ENCODE measurements at places on chromosomes 1 and 21.

DNA sequence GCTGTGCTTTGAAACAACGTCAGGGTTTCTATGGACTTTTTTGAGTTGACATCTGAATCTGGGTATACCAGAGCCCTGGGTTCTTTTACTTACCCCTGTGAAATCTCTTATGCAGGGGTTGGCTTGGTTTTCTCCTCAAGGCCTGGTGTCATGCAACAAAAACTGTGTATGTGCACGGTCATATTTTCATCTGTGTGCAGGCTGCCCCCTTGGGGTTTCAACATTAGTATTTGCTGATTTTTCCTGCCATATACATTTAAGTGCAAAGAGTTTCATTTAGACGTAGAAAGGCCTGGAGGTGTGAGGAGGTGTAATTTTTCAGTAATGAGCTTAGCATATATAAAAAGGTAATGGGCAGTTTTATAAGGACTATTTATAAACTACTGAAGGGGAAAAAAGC is 22.0 kb upstream of the ZBTB18 start:
- DNase-seq = no peak

DNA sequence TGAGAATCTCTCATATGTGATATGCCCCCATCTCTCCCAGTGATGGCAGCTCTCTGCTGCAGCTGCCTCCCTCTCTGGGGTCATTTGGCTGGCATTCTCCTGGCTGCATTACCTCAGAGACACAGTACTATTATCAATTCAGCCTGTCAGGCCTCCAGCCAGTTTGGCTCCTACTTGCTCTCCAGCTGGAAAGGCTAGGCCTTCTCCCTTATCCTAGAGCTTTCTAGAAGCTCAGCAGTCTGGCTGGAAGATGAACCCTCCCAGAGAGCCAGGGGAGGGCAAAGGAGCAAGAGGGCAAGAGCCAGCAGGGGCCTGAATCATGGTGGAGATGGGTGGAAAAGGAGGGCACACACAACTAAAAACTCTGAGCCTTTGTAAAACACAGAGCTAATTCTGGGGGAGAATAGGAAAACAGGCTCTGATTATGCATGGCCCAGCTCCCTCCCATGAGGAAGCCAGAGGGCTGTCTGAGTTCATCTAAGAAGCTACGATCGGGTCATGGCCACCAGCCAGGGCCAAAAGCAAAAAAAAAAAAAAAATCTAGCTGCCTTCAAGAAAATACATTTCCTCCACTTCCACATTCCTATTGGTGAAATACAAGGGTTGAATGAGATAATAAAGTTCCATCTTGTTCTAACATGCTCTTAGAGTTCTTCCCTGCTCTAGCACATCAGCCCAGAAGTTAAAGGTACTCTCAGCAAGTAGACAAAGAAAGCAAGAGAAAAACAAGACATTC is 8.8 kb downstream of the LAMB3 start:
- peak; percentile 48 for DNase-seq

DNA sequence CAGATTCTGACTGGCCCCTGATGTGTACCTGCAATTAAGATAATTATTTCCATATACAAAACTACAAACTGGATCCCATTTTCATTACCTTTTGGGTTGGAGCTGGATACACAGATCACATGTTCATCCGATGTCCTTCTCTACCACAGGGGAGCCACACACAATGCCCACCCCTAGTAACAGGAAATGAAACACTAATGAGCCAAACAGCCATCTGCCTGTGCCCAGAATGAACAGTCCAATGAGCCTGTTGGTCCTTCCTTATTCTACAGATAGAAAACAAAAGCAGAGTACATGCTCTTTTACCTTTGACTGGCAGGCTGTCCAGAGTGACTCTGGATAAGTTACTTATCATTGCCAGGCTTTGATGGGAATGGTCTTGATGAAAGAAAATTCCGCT is 68.6 kb downstream of the SIPA1L2 start:
- no peak for DNase-seq

GRCh38 chr1:24702511-24703293 is 42.5 kb upstream of the CLIC4 start:
- DNase-seq = no peak

DNA sequence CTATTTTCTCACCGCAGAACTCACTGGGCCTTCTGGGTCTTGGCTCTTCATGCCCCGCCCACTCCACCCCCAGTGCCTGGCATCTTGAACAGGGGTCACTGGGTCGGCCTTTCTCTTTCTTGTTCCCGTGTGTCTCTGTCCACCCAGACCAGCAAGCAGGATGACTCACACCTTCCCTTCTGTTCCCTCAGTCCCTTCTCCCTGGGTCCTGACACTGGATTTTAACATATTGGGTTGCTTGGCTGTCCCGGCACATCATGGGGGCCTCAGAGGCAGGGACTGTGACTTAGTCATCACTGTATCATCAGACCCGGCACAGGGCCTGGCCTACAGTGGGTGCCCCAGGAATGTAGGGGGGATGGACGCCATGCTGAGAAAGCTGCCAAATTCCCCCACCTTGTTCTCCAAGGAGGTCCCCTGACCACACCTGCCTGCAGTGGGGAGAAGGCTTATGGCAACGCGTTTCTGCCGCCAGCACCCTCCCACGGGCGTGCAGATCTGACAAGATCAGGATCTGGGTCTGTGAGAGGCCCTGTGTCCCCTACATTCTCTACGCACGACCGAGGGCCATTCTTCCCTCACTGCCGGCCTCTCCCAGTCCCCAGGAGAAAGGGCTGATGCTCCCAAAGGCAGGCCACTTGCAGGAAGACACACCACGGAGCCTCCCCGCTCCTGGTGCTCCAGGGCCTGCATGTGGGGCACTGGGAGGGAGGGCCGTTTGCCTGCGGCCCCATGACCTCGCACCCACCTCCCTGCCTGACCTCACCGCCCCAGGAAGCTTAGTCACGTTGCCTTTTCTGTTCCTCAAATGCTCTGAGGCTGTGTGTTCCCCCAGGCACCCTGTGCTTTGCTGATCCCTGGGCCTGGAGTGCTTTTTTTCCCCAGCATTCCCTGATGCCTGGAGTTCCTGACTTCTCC is 157.2 kb upstream of the TMEM51 start:
- DNase-seq = no peak

DNA sequence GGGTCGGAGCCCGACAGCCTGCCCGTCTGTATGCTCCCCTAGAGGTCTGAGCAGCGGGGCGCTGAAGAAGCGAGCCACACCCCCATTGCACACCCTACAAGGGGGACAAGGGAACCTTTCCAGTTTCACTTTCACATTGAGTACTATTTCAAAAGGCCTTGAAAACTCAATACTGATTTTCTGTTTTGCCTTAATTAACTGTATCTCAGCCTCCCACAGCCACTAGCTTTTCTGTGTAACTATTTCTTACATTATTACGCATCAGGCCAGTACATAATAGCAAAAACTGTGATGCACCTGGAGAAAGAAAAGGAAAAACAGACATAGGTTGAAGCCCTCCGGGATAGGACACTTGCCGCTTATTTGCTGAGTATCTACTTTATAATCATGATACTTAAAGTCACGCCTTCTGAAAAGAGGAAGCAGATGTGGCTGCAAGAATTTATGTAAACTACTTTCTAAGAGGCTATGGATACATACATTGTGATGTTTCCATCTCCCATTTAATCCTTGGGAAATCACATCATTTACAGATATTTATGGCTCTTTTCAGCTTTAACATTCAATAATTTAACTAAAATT is 1719.5 kb downstream of the MRPL39 start:
- no peak for DNase-seq

GRCh38 chr1:214002472-214002871 is 14.7 kb downstream of the PROX1 start:
- DNase-seq = peak; percentile 58

GRCh38 chr1:168480997-168481396 is 62.8 kb downstream of the XCL2 start:
- no peak for DNase-seq

- DNase-seq = no peak
These were observed 60.0 kb downstream of the NAV1 start for GRCh38 chr1:201598973-201599372.

GRCh38 chr21:31560479-31560878 is 99.0 kb upstream of the SOD1 start:
- no peak for DNase-seq

DNA sequence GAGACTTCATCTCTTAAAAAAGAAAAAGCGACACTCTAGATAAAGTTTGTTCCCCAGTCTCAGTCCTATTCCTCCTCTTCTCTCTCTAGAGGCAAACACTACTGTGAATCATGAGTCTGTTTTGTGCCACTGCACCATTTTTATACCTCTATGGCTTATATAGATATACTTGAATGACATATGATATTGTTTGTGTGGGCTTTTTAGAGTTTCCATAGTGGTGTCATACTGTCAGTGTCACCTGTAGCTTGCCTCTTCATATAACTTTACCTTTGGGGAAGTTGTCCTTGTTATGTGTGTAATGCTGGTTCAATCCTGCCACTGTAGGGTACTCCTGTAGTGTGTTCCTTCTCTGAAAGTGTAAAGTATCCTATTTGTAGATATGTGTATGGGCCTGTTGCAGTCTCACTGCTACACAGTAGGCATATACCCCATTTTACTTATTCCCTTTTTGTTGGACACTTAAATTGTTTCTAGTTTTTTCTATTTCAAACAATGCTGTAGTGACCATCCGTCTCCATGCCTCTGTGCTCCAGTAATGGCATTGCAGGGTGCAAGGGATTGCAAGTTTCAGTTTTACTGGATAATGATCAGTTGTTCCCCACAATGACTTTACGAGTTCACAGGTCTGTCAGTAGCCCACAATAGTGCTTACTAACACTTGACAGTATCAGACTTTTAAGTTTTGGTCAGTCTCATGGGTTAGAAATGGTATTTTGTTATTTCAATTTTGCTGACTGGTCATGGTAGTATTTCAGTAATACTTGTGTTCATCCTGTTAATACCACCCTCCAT is 2.7 kb downstream of the PRMT2 start:
- DNase-seq = no peak

- DNase-seq = no peak
These were observed 2.4 kb downstream of the SSX2IP start for GRCh38 chr1:84687714-84688462.

DNA sequence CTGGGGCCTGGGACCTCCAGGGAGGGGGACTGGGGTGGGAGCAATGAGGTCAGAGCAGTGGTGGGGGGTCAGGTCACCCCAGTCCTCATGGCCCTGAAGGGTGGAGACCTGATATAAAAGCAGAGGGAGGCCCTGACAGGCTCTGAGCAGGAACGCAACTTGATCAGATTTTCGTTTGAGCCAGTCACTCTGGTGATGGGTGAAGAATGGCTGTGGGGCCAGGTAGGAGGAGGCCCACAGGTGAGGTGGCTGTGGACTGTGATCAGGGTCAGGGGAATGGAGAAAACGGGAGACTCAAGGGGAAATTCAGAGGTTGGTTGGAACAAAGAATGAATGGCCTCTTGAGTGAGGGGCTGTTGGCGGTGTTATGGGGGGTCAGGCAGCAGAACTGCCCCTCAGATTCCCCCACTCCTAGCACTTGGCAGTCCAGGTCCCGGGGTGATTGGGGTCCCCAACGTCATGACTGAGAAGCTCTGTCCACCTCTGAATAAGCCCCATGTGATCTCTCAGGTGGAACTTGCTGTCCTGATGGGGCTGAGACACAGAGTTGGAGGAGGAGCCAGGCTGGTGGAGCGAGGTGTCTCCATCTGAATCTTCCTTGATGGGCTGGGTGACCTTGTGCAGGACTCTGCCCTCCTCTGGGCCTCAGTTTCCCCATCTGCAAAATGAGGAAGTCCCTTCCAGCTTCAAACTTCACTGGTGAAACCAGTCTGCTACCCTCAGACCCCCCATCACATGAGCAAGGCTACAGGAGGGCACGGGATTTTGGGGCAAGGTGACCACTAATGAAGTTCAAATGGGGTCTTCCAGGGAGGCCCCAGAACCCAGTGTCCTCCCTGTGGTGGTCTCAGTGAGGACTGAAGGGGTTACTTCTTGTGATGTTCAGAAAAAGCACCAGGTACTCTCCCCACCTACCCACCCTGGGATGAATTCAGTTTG is 683.0 kb downstream of the MATN1 start:
- DNase-seq = no peak

DNA sequence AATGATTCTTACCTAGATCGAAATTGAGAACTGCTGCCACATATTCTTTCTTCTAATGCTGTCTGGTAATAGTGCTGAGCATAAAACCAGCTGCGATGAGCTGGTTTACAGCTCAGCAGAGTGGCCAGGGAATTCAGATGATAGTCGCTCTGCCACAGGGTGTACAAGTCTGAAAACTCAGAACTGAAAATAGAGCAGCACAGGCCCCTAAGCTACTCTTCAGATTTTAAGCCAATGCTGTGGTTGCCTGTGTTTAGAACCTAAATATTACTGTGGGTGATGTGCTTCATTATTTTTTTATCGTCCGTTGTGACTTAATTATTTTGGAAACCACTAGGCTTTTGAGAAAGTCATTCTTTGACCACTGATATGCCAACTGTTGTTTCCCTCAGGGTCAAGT is 152.0 kb downstream of the ADGRL4 start:
- DNase-seq = no peak

GRCh38 chr1:25879675-25880074 is 4.2 kb upstream of the PAQR7 start:
- peak; percentile 90 for DNase-seq

GRCh38 chr1:117511273-117511672 is 94.6 kb upstream of the TENT5C start:
- no peak for DNase-seq

DNA sequence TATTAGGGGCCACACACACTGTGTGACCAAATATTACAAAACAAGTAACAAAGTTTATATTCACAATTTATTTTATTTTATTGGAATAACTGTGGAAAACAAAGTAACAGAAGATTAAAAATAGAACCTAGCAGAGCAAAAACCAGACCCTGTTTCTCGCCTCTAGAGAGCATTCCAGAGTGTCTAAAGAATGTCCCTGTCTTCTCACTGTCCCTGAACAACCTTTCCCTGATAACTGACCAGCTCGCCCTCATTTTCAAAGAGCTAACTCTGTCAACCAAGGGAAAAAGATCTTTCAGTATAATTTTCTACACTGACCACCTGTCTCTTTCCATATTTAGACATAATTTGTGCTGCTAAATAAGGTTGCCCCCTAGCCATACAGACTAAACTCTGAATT is 646.9 kb downstream of the USP25 start:
- no peak for DNase-seq

DNA sequence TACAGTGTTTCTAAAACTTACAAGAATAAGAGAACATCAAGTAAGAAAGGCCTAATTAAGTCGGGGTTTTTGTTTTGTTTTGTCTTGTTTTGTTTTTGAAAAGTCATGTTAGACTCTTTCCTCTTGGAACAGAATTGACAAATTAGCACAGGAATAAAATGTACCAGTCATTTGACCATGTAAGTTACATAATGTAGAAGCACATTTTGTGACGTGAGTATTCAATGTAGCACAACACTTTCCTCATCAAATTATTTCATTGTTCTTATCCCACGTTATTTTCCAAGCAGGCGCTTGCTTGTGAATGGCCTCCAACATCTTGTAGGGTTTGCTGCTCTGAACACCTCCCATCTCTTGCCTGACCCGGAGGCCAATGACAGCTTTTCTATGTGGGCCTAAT is 34.7 kb upstream of the DNASE2B start:
- no peak for DNase-seq
